ENCODE measurements at places on chromosomes 3 and 15.

GRCh38 chr15:88900309-88900981 lies 5.1 kb upstream of the HAPLN3 start:
- no peak for DNase-seq

DNA sequence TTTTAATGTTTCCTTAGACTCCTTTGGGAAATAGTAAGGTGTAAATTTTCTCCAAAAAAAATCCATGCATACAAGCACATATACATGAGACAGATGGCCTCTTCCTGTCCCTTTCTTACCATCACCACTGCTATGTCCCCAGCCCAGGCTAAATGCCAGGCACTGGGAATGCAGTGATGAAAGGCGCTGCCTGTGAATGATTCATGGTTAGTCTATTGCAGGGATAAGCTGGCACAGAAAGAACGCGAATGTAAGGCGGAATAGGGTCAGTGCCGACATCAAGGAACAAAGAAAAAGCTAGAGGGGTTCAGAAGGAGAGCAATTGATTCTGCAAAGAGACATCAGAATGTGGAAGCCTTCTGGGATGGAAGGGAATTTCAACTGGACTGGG lies 36.2 kb upstream of the CFAP161 start:
- DNase-seq, result no peak

DNA sequence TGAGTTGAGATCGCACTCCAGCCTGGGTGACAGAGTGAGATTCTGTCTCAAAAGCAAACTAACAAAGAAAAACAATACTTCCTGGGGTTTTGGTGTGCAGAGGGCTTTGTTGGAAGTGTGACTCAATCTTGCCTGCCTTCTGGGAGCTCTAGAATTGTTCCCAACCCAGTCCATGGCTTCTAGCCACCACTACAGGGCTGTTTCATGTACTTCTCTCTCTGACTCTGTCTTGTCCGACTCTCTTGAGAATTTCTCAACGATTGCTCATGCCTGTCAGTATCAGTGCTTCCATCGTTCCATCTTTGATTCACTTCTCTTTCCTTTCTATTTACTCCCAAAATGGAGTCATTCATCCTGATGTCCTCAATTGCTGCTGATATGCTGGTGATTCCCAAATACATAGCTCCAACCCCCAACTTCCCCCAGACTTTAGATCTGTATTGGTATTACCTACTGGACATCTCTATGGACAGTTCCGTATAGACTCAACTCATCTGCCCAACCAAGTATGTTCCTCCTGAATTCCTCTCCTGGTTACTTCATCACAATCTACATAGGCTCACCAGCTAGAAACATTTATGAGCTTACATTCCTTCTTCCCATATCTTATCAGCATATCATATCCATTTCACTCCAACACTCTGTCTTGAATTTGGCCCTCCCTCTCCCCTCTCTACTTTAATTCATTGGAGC lies 1.8 kb upstream of the AP2M1 start:
- DNase-seq, result no peak

DNA sequence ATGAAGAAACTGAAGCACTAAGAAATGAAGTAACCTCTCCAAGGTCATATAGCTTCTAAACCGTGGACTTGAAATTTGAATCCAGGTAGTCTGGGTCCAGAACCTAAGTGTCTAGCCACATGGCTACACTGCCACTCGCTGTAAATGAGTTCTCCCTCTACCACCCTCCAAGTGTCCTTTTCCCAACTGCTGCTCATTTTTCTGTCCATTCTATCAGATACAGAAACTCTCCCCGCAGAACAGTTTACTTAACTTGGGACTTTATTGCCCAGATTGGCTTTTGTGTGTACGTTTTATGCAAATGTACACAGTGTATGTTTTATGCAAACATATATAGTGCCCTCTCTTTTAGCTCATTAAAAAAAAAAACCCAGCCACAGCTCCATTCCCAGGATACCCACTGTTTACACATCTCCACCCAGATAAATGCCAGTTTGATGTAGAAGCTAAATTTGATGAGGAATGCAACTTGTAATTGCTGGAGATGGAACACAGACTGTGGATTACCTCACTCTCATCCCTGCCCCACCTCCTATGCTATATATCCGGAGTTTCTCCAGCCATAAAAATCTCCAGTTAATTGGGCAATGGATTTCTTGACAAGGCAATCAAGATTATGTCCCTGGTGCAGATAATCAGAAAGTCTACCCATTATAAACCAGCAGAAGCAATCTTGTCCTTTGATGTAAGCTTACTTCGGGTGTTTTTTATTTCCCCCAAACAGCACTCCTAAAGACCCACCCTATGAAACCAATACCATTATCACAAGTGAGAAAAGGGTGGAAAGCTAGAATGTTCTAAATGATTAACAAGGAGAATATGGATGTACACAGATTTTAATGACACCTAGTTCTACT lies 42.0 kb downstream of the THBS1 start:
- no peak for DNase-seq

DNA sequence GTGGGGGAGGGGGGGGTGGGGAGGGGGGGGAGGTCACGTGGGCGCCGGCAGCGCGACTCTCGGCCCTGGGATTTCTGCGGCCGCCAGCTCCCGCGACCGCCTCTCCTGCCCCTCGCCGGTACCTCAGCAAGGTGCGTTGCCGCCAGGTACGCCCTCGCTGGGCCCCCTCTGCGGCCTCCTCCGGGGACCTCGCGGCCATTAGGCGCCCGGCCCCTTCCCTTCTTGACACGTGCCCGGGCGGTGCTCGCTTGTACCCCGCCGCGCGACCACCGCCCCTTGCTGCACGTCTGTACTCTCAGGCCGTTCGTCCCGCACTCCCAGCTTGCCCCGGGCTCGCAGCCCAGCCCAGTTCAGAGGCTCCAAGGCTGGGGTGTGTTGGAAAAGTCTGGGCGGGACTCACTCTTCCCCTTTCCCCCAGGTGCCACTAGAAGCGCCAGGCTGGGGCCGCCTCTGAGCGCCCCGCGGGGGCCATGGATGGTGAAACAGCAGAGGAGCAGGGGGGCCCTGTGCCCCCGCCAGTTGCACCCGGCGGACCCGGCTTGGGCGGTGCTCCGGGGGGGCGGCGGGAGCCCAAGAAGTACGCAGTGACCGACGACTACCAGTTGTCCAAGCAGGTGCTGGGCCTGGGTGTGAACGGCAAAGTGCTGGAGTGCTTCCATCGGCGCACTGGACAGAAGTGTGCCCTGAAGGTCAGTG lies at the start of gene MAPKAPK3:
TSS of gene MAPKAPK3 (plus strand) at position 56 of the 696 bp plus-strand sequence. CDS start at position 471, 415 bp downstream.
- DNase-seq, result no peak

DNA sequence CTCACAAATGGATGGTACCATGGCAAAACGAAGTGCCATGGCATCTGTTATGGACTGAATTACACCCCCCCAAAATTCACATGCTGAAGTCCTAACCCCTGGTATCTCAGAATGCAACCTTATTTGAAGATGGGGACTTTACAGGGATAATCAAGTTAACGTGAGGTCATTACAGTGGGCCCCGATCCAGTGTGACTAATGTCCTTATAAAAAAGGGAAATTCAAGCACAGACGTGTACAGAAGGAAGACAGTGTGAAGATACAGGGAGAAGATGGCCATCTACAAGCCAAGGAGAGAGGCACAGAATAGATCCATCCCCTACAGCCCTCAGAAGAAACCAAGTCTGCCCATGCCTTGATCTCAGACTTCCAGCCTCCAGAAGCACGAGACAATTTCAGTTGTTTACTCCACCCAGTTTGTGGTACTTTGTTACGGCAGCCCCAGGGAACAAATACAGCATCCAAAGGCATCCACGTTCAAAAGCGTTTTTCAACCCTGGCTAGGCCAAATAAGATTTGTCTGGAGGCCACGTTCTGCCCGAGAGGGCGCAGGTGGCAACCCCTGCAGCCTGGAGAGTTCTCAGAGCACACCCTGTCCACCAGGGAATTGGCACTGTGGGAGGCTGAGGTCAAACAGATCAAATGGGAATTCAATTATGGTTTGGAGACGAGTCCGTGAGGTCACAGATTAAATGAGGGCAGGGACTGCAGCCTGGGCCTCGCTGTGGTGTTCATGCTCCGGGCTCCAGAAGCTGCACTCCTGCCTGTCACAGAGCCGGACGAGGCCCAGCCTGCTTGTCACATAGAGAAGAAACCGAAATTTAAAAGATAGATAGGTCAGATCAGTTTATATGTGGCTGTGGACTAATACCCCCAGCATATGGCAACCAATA lies 494.8 kb downstream of the SHQ1 start:
- no peak for DNase-seq

GRCh38 chr15:89777782-89778380 lies 1.7 kb downstream of the MESP2 start:
- no peak for DNase-seq

DNA sequence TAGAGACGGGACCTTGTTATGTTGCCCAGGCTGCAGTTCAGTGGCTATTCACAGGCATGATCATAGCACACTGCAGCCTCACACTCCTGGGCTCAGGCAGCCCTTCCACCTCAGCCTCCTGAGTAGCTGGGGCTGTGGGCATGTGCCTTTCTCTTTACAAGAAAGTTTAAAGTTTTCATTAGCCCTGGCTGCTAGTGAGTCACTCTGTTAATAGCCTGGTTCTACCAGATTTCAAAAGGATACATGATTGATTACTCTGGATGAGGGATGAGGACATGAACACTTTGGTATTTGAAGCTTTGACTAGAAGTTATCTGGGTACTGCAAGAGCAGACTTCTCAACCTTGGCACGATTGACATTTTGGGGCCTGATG lies 95.1 kb downstream of the DHX36 start:
- no peak for DNase-seq

Data from putamen (tissue), 1 donor.